Testis (tissue), 5 donors: ENCODE measurements at places on chromosomes 2 and 18.

DNA sequence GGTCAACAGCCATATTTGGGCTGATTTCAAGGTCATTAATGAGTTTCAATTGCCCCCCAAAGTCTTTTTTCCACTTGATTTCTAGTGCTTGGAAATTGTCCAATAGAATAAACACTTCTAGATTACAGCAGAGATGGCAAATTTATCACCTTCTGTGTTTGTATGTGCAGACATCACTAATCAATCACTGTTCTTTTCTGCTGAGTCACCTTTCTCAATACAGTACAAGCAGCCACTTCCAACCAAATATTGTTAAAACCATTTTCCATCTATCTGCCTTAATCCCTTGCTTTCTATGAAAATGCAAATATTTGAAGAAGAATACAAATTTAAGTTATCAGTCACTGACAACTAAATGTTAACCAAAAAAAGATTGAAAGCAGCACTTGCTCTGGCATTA, 40.2 kb upstream of the ZNF521 start:
- no peak for DNase-seq

GRCh38 chr2:223418604-223419199, 183.5 kb downstream of the SCG2 start:
- no peak for DNase-seq

DNA sequence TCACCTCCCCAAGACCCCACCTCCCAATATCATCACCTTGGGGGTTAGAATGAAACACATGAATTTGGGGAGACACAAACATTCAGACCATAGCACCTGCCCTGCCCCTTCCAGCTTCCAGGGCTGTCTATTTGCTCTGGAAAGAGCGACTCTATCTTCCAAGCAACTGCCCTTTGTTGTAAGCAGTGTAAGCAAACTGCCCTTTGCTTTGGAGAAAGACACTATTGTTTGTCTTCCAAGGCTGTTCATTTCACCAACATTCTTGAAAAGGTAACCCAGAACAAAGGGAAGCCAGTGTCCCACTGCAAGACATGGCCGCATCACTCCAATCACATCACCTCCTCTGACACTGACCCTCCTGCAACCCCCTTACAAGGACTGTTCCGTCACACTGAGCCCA, 16.9 kb upstream of the SEH1L start:
- no peak for DNase-seq

DNA sequence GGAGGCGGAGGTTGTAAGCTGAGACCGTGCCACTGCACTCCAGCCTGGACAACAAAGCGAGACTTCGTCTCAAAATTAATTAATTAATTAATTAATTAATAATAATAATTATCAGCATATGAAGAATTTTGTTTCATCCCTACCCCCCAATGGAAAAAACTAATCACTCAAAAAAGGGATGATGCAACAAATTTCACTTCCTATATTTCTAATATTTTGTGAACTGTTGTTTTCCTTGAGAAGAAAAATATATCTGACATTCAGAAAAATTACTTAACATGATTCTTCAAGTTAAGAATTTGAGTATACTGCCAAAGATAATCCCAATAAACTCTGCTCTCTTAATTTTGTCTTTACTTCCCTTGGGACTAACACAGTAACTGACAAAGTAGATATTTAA, 28.1 kb downstream of the EXOC6B start:
- no peak for DNase-seq

DNA sequence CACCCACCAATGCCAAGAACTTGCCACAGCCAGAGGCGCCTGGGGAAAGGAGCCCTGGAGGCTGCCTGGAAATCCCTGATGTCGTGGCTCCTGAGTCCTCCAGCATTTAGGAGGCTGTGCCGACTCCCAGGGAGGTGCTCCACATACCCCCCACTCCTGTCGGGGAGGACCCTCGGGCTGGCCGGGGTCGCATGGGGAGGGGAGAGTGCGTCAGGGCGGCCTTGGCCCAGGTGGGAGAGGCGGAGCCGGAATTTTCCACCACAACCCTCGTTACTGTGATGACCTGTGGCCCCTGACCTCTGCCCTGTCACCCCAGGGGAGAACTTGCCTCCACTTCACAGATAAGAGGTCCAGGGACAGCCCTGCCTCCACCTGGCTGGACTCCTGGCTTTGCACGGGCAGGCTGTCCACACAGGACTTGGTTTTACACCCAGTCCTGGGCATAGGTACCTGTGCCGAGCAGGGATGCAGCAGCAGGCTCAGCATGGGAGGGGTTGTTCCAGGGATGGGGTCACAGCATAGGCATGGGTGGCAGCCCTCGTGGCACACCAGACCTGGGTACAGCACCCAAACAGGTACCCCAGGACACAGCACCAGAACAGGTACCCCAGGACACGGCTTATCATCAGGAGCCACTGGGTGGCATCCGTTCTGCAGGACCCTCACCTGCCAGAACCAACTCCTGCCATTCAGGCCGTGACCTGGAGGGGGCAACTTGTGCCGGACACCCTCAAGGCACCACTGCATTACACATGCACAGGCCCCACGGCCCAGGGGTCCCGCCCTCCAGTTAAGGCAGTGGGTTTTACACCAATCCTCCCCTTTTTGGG, 12.3 kb upstream of the AGXT start:
- no peak for DNase-seq

- no peak for DNase-seq
These were observed 630.9 kb downstream of the NYAP2 start for GRCh38 chr2:226030369-226030768.

DNA sequence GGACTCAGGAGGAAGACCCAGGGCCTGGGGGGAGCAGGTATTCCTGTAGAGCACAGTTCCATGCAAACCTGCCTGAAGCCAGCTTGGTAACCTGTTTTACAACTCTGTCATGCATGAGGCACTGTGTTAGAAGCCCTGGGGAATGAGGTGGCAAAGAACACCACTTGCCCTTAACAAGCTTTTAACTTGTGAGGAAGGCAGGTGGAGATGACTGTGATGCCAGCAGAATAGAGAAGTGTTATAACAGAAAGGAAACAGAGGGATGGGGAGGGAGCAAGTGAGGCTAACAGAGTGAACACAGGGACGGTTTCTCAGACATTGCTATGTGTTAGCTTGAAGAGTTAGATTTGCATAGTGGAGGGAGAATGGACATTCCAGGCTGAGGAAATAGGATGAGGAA, 11.5 kb upstream of the IL1A start:
- no peak for DNase-seq

GRCh38 chr2:180324182-180324581, 317.1 kb upstream of the CWC22 start:
- DNase-seq, result no peak

DNA sequence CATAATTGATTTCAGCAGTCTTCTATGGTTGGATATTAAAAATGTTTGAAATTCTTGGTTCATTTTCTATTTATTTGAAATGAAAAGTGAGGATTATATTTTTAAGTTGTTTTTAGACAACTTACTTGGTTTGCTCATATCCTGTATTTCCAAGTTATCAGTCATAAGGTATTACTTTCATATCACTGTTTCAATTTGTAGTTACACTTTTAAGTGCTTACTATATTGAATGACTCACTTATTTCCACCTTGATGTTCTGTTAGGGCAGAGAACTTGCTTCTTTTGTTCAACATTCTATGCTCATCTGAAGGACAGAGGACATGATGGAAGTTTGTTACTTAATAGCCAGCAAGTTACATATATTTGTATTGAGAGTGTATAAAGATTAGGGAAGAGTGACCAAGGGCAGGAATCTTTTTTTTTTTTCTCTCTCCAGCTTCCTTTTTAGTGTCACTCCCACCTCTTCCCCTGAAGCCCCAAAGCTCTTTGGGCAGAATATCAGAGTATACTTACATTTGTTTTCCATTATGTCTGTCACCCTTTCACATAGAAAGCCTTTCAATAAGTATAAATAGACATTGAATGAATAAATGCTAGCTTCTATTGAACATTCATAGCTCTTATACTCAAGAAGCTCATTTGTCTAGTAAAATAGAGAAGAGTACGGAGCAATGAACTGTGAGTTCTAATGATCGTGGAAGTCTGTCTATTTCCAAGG, 28.1 kb downstream of the PIK3C3 start:
- no peak for DNase-seq

- DNase-seq, result peak; percentile 59
These were observed 2.8 kb downstream of the SH3BP4 start for GRCh38 chr2:234954551-234954992.

DNA sequence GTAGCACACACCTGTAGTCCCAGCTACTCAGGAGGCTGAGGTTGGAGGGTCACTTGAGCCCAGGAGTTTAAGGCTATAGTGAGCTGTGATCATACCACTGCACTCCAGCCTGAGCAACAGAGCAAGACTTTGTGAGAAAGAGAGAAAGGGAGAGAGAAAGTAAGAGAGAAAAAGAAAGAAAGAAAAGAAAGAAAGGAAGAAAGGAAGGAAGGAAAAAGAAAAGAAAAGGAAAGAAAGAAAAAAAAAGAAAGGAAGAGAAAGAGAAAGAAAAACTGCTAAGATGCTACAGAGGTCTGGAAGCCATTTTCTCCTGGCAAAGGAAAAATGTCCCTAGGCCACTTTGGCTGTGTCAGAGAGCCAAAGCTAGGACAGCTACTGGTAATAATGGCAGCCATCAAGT, 30.6 kb downstream of the DRC1 start:
- DNase-seq, result no peak

- no peak for DNase-seq
These were observed 13.7 kb upstream of the TEX261 start for GRCh38 chr2:71008342-71008741.

- no peak for DNase-seq
These were observed 71.2 kb downstream of the LBH start for GRCh38 chr2:30302566-30302965.

GRCh38 chr2:39736640-39737039, 42.4 kb downstream of the THUMPD2 start:
- DNase-seq, result no peak

DNA sequence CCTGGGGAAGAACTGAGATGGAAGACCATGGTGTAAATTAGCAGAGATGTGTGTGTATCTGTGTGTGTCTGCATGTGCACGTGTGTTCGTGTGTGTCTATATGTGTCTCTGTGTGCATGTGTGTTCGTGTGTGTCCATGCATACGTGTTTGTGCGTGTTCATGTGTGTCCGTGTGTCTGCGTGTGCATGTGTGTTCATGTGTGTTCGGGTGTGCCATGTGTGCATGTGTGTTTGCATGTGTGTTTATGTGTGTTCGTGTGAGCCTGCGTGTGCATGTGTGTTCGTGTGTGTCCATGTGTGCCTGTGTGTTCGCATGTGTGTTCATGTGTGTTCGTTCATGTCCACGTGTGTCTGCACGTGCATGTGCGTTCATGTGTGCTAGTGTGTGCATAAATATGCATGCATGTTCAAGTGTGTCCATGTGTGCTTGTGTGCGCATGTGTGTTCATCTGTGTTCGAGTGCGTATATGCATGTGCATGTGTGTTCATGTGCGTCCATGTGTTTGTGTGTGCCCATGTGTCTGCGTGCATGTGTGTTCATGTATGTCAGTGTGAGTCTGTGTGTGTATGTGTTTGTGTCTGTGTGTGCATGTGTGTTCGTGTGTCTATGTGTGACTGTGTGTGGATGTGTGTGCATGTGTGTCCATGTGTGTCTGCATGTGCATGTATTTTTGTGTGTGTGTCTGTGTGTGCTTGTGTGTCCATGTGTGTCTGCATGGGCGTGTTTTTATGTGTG, 3.1 kb downstream of the NEU2 start:
- DNase-seq, result no peak

- DNase-seq, result peak; percentile 41
These were observed 148.5 kb downstream of the MGAT5 start for GRCh38 chr2:134402410-134402809.

DNA sequence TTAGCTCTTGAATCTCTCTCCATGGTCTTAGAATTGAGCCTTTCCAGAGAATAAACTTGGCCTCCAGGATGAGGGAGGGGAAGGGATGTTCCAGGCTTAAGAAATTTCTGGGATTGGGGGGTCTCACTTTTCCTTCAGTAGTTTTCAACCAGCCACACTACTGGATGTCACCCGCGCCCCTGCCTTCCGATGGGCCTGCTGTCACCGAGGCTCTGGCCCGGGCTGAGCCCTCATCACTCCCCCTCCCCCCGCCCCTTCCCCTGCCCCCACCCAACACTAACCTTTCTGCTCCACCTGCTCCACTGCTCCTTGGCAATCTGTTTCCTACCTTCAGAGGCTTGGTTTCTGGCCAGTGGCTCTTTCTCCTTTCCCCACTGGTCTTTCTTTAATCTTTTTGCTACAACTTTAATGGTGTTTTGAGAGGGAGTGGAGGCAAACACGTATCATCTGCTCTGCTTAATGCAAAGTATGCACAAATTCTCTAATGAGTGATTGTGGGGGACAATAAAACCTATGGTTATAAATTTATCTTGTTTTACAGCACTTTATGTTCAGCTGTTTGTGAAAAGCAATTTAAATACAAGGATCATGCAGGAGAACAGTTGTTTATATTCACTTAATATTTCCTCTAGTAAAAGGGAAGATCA, 155.1 kb downstream of the WDSUB1 start:
- DNase-seq, result no peak

GRCh38 chr18:49247781-49248180, 212.7 kb downstream of the DYM start:
- no peak for DNase-seq

DNA sequence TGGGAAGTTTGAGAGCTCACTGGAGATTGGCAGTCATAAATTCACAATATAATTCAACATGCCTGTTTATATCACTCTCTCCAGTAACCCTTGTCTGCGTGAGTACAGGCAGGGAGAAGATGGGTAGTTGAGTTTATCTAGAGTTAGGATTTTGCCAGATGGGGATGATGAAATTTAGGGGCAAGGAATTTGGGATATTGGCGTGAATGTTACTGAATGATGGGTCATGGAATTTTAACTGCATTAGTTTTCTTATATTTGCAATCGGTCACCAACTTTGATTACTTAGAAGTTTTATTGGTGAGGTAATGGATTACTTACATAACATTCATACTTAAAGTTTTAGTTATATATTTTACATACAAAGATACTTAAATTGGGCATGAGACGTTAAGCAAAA, 35.1 kb downstream of the SANBR start:
- DNase-seq, result no peak

- no peak for DNase-seq
These were observed 485.4 kb upstream of the SLC8A1 start for GRCh38 chr2:40937284-40937683.

- no peak for DNase-seq
These were observed 19.1 kb upstream of the STPG4 start for GRCh38 chr2:47173986-47174732.

- peak; percentile 69 for DNase-seq
These were observed 276.9 kb upstream of the CHAC2 start for GRCh38 chr2:53490659-53491058.

- no peak for DNase-seq
These were observed 3.8 kb downstream of the TTC39C start for GRCh38 chr18:24018299-24018886.

DNA sequence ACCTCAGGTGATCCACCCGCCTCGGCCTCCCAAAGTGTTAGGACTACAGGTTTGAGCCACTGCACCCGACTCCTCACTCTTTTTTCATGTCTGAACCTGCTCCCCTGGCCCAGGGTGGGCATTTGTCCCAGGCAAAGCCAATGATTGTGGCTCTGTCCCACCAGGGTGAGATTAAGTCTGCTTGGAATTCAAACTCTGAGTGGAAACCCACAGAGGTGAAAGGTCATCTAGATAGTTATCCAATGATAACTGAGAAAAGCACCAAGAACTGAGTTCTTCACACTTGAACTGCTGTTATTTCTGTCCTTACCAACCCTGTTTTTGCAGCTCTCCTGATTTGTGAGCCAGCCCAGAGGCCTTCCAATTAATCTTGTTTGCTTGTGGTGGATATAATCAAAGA, 62.4 kb upstream of the ACVR1 start:
- no peak for DNase-seq
